ENCODE measurements at places on chromosomes 6 and 20.

DNA sequence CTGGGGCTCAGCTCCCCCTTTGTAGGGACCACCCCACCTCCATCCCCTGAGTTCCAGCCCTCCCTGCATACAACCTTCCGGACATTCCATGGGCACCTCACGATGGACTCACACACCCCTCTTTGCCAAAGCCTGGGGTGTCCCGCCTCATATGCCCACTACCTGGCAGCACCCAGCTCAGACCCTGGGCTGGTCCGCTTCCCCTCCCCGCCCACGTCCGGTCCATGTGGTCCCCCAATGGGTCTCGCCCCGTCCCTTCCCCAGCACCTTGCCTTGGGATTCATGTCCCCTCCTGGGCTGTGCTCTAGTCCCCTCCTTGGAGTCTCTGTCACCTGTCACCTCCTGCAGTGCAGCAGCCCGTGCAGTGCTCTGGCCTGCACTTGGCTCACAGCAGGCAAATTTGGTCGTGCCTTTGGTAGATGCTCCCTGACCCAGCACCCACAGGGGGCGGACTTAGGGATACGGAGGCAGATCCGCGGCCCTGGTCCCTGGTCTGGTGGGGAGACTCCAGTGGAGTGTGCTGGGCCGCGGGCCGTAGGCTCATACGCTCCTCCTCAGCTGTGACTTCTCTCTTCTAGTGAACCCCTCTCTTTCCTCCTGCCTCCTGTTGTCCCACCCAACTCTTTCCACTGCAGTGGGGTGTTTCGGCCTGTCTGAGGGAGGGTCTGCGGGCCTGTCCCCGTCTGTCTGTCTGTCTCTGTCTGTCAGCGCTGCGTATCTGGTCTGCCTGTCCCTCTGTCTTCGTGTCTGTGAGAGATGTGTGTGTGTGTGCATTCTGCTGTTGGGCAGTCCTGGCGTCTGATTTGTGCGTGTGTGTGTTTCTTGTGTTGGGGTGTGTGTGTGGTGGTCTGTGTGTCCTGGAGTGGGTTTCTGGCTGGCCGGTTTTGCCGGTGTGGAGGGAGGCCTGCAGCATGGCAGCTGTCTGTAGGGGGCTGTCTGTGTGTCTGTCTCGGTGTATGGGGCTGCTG lies 69.5 kb downstream of the SRC start:
- DNase-seq, result no peak

DNA sequence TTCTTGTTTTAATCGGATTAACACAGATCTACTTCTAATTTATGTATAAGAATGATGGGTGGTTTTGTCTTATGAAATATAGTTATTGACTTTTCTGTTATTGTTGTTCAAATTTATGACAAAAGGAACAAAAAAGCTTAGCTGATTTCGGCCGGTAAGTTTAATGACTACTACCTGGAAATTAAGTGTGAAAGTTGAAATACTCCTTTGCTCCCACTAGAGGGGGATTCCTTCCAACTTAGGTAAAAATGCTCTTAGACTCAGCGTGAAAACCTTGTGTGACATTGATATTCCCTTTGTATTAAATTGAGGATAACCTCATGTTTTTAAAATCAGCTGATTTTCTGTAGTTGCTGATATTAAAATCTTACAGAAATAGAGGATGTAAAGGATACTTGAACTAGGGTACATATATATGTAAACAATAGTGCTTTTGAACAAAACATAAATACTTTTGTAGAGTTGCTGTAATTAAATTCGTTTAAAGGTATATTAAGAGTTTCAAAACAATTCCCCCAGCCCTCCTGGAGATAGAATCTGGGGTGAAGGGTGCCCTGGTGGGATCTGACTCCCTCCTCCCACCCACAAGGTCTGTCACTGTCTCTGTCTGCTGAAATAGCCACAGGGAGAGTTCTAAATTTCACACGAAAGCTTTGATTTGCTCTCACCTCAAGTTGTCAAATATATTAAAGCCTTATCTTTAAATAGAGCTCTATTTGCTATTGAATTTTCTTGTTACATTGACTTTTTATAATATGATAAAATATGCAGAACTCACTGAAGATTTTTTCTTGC lies 257.5 kb downstream of the ARID1B start:
- no peak for DNase-seq

GRCh38 chr6:145887969-145888368 lies 73.4 kb upstream of the FBXO30 start:
- no peak for DNase-seq

- DNase-seq, result peak; percentile 36
These were observed 104.8 kb upstream of the EYA4 start for GRCh38 chr6:133136177-133136880.

- DNase-seq, result no peak
These were observed 35.6 kb upstream of the TBC1D20 start for GRCh38 chr20:497979-498378.

DNA sequence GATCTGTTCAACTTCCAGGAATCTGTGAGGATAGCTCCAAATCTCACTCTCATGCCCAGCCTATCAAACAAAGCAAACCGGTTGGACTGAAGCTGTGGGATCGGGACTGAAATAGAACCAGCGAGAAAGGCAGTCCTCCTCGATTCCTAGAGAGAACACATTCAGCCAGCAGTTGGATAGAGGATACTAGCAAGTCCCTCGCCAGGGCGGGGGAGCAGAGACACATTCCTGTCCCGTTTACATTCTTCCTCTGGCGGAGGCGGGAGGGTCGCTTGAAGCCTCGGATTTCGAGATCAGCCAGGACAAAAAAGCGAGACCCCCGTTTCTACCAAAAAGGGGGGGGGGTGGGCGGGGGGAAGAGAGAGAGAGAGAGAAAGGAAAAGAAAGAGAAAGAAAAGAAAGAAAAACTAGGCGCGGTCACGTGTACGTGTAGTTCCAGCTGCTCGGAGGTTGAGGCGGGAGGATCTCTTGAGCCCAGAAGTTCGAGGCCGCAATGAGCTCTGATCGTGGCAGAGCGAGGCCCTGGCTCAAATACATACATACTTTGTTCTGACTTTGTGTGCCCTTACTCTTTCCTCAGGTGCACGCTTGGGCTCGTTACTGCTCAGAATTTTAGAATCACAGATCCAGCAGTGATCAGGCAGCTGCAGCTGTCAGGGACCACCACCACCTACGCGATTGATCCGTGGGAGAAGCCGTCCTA lies 19.5 kb downstream of the ZNF311 start:
- DNase-seq, result peak; percentile 94

- no peak for DNase-seq
These were observed 5.5 kb upstream of the DLL1 start for GRCh38 chr6:170296423-170296745.

DNA sequence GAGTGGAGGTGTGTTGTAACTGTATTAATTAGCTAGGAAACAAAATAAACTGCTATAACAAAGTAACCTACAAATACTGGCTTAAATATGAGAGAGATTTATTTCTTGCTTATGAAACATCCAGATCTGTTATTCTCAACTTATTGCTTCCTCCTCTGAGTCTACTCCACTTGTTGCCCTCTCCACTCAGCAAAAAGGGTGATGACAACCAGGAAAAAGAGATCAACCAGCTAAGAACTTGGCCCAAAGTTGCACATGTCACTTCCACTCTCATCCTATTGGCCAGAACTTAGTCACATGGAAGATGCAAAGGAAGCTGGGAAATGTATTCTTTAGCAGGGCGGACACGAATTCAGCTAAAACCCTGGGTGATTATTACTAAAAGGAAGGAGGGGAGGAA lies 5.2 kb upstream of the TP53RK start:
- no peak for DNase-seq

DNA sequence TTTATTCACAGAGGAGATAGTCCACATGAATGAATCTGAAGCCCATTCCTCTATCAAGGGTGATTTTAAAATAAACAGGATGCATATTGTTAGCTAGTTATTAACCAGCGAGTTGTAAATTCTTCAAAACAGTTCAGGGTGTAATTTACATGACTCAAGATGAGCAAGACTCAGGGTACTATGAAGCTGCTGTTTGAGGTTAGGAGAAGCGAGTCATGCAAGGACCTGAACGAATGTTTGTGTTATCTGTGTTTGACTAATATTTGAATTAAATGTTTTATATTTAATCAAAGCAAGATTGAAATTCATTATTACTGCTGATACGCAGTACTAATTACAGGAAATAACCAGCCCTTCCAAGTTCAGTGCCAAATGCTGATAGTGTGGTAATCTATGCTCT lies 191.1 kb downstream of the SAMD5 start:
- no peak for DNase-seq

- no peak for DNase-seq
These were observed 16.9 kb upstream of the STK35 start for GRCh38 chr20:2084703-2085102.

DNA sequence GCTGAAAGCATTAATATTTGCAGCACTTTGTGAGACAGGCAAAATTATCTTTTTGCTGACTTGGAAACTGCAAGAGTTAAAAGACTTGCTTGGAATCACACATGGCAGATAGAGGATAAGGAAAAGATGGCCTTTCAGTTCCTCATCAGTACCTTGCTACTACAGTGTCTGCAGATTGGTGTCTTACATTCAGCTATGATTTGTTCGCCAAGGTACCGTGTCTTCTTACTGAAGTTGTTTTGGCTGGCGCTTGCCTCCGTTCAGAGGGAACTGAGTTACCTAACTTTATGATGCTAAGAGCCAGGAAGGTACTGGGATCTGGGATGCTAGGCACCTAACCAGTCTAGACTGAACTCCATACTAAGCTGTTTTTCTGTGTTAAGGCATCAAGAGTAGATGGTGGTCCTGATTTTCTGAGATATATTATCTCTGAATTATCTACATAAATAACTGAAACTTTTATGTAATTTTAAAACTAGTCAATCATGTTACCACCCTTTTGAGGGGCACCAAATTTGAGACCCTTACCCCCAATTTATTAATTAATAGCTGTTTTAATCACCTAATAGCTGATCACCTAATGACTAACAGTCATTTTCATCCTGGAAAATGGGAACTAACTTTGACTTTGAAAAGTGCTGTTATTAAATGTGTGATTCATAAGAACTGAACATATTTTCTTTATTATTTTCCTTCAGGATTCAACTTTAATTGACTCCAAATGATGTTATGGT lies 2.5 kb downstream of the WTAP start:
- DNase-seq, result no peak

DNA sequence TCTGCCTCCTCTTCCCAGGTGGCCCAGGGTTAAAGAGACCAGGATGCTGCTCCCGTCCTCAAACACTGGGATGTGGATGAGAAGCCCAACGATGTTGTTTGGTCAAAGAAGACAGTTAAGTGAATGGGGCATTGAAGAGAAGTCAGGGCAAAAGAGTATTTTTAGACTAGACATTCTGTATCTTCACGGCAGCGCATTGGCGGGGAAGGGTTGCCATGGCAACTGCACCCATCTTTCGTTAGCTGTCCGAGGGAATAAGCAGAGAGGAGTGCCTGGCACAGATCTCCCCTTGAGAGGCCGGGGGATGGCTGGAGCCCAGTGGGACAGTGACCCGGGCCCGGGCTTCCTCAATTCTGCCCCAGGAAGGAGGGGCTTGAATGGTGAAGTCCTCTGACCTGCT lies 56.4 kb upstream of the GPR31 start:
- DNase-seq, result no peak

DNA sequence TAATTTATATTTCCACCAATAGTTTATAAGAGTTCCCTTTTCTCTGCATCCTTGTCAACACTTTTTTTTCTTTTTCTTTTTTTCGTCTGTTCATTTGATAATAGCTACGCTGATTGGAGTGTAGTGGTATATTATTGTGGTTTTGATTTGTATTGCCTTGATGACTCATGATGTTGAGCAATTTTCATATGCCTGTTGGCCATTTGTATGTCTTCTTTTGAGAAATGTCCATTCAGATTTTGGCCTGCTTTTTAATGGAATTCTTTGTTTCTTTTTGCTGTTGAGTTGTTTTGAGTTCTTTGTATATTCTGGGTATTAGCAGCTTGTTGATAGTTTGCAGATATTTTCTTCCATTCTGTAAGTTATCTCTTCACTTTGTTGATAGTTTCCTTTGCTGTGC lies 773.4 kb downstream of the KIF16B start:
- DNase-seq, result no peak
